Renal pelvis (tissue), 12 donors: ENCODE measurements at places on chromosomes 2 and 18.

GRCh38 chr2:205024822-205025518 lies 479.7 kb downstream of the PARD3B start:
- DNase-seq: no peak

DNA sequence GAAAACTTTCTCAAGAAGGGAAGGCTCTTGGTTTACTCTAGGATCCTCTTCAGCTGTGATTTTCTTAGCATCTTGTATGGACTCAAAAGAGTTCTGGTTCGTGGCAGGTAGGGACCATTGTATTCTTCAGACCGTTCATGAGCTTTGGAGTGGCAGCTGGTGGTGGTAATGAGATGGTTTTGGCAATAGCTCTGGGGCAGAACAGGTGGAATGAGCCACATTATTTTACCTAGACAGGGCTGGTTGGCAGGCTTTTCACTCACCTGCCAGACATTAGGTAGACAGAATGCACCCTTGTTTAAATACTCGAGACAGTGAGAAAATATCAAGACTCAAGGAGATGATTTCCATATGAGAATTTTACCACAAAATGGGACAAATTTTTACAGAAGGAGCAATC lies 26.2 kb upstream of the MGAT5 start:
- DNase-seq: no peak

DNA sequence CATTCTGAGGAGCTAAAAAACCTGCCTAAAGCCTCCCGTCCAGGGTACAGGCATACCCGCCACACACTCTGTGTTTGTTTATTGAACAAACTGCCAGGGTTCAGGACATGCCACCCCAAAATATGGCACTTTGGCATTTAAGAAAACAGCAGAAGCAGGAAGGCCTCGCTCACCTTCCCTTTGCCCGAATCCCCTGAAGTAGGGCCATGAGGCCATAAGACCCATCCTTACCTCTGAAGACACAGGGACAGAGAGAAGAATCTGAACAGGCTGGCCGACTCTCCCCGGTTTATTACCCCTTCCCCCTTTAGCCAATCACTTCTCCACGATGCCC lies 1.7 kb upstream of the NEURL3 start:
- DNase-seq: no peak

DNA sequence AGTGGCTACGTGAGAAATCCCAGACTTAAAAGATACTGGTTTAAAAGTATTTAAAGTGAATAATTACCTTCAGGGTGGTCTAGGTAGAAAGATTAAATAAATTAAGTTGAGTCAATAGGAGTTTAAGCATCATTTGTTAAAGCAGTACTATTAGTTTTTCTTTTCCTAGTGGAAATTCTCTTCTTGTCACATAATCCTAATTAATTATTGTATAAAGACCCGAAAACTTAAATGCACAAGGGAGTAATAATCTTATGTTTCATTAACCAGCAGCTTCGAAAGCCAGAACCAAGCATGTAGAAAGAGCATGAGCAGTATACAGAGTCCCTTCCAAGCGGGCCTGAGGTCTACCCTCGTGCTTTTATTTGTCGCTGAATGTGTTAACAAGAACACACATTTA lies 90.2 kb upstream of the SKOR2 start:
- no peak for DNase-seq

DNA sequence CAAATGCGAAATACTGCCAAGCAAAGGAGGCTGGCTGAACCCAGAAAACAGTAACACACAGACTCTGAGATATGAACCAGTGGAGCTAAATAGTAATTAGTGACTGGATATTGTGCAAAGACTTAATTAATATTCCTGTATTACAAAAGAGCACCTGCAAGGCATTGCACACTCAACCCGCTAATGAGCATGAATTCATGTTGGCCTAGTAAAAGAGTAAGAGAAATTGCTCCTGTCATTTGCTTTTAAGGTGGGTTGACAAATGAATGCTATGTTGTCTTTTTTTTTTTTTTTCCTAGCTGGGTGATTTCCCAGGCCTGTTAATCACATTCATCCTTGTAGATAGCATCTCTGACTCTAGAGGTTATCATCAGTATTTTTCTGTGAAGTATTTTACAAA lies 87.0 kb upstream of the CERS6 start:
- DNase-seq: no peak

DNA sequence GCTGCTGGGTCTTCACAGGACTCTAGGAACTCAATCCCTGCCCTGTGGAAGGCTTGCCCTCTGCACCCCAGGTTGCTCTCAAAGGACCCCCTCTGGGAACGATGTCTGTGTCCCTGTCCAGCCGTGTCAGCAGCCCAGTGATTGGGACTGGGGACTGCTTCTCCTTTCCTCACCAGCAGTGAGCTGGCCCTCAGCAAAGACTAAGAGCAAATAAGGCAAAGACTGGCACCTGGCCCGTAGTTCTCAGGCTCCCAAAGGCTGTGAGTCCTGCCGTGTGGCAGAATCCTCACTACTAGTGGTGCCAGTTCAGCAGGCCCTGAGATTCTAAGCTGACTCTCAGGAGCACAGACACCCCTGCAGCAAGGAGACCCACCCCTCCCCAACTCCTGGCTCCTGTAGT lies 47.8 kb downstream of the TMEM163 start:
- DNase-seq: no peak

DNA sequence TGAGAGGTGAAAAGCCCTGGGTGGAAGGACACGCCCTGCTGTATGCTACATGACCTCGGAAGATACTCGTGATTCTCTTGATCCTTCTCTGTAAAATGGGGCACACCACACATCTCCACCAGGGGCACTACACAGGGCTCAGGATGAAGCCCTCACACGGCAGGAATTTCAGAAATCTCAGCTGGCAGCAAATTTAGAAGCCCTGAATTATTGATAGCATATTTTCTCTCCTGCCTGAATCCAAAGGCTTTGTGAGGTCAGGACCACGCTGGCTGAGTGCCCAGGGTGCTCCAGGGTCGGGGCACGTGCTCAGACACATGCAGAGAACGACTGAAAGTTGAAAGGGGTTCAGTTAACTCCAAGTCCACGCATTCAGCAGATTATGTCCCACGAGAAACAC lies 42.1 kb upstream of the GALR1 start:
- no peak for DNase-seq
